ENCODE measurements at places on chromosomes 3 and 15.

GRCh38 chr3:120025520-120025919 lies 68.7 kb downstream of the GSK3B start:
- no peak for DNase-seq

- DNase-seq = no peak
Measured at GRCh38 chr3:178685591-178685906, 149.3 kb downstream of the KCNMB2 start.

DNA sequence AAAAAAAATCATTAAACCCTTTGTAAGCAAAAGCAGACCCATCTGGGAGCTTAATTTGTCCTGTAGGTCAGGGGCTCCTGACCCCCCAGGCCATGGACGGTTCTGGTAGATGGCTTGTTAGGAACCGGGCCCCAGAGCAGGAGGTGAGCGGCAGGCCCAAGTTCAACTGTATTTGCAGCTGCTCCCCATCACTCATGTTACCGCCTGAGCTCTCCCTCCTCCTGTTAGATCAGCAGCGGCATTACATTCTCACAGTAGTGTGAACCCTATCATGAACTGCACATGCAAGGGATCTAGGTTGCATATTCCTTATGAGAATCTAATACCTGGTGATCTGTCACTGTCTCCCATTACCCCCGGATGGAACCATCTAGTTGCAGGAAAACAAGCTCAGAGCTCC lies 60.7 kb downstream of the FSIP1 start:
- DNase-seq = no peak

GRCh38 chr3:166388321-166388720 lies 551.1 kb upstream of the BCHE start:
- DNase-seq = no peak

- DNase-seq = no peak
Measured at GRCh38 chr15:70274255-70274880, 176.7 kb upstream of the TLE3 start.

- DNase-seq = no peak
Measured at GRCh38 chr3:107208100-107208499, 169.1 kb upstream of the CCDC54 start.

DNA sequence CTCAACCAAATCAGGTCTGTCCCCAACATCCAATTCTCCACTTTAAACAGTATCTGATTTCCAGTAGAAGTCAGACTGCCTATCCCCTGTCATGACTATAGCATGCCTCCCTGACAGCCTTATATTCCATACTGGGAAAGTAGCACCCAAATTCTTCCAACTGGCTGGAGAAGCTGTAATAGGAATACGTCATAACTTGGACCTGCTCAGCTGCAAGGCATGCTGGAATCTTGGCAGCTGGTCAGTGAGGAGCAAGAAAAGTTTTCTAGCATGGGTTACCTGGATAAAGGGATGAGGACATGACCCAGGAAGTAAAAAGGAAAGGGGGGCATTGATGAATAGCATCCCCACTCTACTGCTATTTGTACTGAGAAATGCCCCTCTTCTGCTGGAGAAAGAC lies 8.9 kb downstream of the SEMA5B start:
- DNase-seq = no peak

GRCh38 chr3:18076301-18076700 lies 333.9 kb upstream of the TBC1D5 start:
- no peak for DNase-seq

- no peak for DNase-seq
Measured at GRCh38 chr3:190319660-190320059, 2.6 kb downstream of the CLDN1 start.

DNA sequence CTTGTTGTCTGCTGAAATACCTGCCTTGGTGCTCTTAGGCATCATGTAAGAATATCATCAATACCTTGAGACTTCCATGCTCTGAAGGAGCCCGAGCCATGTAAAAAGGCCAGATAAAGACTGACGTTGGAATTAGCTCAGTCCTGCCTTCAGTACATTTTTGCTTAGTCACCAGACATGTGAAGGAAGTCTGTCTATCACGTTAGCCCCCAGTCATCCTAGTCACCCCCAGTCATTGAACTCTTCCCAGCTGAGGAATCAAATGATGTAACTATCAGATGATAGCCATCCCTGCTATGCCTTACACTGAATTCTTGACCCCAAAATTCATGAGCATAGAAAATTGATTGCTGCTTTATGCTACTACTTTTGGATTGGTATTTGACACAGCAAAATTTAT lies 351.2 kb upstream of the SGO1 start:
- DNase-seq = no peak

DNA sequence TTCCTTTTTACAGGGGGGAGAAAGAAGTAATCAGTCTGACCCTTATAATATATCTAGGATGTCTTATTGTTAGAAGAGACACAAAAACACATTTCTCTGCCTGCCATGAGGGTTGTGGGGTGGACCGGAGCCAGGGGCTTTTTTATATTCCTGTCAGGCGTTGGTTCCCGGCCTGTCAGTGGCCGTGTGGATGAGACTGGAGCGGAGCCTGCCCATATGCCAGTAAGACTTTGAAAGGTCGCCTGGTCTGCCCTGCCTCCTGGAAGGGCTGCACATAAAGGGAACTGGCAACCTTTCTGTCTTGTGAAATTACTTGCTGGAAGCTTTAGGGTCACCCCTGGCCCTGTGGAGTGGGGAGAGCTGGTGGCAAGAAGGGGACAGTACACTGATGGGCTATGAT lies 34.7 kb downstream of the MAP3K13 start:
- no peak for DNase-seq
